ENCODE measurements at places on chromosomes 12 and 14. TPM values are rescaled to one million over a fixed set of nuclear protein-coding genes. Genes with fewer than 3 reads are reported as not detected.
A peak's percentile ranks its signal among the peaks of the same experiment; 100 is the strongest.

GRCh38 chr12:55663391-55663790 lies 26.7 kb downstream of the OR10P1 start:
- DNase-seq = no peak

DNA sequence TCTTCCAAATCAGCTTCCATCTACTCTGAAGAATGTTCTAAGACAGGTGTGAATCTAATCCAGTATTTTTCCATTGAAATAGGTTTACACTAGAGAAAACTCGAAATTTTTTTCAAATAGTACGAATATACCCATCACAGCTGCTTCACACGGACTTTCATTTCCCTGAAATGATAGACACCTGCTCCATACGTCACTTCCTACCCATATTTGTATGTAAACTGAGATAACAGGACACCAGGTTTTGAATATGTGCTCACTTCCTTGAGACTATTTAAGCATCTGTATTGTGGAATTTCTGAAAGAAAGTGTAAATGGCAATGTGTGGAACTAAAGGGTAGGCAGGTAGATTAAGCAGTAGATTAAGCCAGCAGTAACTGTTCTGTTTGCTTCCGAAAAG lies 13.4 kb upstream of the ITPR2 start:
- no peak for DNase-seq

HOXC9 gene
- total RNA-seq = 11.0 TPM

- DNase-seq = no peak
Observed at GRCh38 chr14:89427426-89428172, 10.6 kb upstream of the FOXN3 start.

DNA sequence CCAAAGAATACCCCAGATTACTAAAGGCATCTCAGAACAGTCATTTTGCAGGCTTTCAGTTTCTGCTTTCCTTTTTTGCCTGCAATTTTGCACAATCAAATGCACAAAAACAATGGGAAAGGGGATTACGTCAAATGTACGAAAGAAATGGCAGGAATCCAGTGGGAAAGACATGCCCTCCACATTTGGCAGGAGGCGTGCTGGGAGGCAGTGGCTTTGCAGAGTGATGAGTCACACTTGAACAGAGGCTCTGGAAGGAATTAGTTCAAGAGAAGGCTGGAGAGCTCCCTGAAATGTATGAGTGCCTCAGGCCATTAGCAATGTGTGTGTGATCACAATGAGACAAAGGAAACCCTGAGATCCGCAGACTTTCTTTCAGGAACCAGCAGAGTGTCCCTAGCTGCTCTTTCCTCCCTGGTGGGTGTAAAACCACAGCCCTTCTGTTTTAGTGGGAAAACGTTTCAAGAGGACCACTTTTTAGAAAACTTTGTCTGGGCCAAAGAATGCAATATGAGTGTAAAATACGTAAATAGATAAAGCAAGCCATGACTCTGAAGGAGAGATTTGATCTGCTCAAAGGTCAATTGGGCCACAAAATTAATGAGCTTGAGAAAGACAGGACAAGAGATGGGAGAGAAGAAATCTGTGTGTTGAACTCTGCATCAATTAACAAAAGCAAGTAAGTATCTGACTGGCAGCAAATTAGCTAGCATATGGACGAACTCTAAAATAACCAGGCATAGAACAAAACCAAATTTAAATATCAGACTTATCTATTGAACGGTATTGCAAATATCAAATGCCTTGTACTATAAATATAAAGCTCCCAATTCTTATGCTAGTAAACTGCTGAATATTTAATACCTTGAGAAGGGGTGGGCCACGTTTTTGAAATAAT lies 155.4 kb upstream of the PDE3A start:
- DNase-seq = peak; percentile 93

GRCh38 chr12:71948390-71948789 lies 9.7 kb downstream of the TPH2 start:
- DNase-seq = no peak

GRCh38 chr12:5789469-5789968 lies 155.5 kb downstream of the ANO2 start:
- peak; percentile 4 for DNase-seq

GRCh38 chr12:83613586-83614110 lies 926.9 kb downstream of the TMTC2 start:
- DNase-seq = no peak

GRCh38 chr14:74141703-74142102 lies 56.9 kb downstream of the LIN52 start:
- no peak for DNase-seq

- DNase-seq = peak; percentile 6
Observed at GRCh38 chr12:17954788-17955187, 135.2 kb downstream of the RERGL start.

ACOT6 gene
- total RNA-seq = not detected

DNA sequence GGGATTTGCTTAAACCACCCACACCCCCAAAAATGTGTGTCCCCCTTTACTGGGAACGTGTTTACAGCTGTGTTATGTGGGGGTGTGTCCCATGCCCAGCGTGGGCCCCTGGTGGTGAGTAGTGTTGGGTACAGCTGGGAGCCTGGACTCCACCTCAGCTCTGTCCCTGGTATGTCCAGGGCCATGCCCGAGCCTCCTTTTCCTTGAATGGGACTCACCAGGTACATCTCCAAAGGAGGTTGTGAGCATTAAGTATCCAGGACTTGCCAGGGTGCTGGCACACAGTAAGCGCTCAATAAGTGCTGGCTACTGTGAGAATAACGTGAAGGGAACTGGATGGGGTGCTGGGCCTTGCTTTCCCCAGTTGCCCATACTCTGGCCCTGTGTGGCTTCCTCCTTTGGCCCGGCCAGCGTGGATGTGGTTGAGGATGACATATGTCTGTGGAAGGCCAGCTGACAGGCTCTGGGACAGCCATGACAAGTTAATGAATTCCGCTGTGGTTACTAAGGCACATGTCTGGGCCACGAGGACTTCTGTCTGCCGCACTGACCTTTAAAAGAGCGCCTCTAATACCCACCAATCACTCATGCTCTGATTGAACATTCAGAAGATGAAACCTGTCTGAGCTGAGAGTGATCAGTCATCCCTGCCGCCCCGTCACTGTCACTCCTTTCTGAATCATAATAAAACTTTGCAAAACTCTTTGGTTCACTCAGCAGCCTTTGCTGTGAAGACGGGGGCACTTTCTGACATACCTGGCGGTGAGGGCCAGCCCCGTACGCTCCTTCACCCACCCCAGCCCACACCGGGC lies 74.7 kb downstream of the DIO3 start:
- no peak for DNase-seq

DNA sequence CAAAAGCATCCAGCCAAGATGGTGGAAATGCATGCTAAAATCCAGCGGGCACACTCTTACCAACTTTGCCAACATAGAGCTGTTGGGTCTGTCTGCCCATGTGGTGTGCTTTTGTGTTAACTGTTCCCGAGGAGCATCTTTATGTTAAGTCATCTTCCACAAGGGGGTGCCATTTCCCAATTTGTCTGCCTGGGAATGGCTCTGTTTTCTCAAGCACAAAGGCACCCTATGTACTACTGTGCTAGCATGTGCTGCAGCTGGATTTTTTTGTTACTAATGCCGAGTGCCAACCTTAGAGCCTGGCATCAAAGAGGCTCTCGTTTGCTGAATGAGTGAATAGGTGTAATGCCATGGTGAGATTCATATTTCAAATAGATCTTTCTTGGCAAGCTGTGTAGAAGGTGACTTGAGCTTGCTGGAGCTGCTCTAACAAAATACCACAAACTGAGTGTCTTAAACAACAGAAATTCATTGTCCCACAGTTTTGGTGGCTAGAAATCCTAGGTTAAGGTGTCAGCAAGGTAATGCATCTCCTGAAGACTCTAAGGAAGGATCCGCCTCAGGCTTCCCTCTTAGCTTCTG lies 74.3 kb downstream of the TRHDE start:
- DNase-seq = peak; percentile 67

GRCh38 chr12:86801439-86801838 lies 545.2 kb upstream of the MGAT4C start:
- DNase-seq = peak; percentile 7

LGMN gene
- total RNA-seq = 13.0 TPM

- peak; percentile 8 for DNase-seq
Observed at GRCh38 chr14:60331201-60332045, 82.4 kb downstream of the PPM1A start.

GRCh38 chr12:2412305-2412643 lies 359.5 kb downstream of the CACNA1C start:
- no peak for DNase-seq

DNA sequence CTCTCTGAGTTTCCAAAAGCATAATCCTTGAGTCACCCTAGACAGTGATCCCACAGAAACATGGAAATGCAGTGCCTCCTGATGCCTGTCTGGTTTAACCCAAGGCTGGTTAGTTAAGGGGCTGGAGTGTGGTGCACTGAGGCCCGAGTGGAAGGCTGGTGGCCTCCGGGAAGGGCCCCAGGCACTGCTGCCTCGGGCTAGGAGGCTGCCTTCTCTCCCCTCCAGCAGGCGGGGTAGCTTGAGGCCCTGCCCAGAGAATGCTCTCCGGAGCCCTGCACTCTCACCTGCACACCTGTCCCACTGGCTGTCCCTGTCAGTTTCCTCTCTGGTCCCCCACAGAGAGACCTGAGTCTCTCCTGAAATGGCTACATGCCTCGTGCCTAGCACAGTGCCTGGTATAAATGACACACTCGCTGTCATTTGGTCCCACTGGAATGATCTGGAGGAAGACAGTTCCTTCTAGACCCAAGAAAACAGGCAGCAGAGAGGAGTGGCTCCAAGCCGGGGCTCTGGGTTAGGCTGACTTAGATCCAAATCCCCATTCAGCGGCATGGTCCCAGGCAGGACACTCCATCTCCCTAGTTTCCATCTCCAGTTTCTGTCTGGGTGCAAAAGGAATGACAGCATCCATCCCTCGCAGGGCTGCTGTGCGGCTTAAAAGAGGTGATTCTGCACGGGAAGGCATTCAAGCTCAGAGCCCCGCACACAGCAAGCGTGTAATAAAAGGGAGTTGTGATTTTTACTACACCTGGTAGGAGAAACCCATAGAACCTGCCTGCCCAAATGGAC lies 54.0 kb downstream of the RBM19 start:
- DNase-seq = no peak

DNA sequence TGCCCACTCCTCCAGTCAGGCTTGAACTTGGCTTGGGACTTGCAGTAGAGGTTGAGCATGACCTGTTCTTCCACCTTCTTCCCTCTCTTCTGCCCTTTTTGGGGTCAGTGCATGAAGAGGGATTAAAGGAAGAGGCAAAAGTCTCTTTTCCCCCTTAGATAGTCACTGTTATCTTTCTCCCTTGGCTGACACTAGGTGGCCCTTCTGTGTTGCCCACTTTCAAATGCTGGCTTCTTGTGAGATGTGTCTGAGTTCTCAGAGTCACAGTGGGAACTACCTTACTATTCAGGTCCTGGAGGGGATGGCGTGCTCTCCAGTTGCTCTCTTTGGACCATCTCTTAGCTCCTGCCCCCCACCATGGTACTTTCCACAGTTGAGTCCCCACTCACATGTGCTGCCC lies 73.6 kb downstream of the GPR65 start:
- DNase-seq = no peak

- no peak for DNase-seq
Observed at GRCh38 chr12:78035901-78036606, 205.4 kb downstream of the NAV3 start.

LYZ gene
- 0.07 TPM for total RNA-seq

GRCh38 chr14:89139404-89140247 lies 277.4 kb downstream of the FOXN3 start:
- no peak for DNase-seq

- no peak for DNase-seq
Observed at GRCh38 chr14:74221741-74222140, 17.5 kb upstream of the VSX2 start.

- DNase-seq = no peak
Observed at GRCh38 chr14:92619671-92620456, 106.3 kb downstream of the RIN3 start.

RIPK3 gene
- total RNA-seq = not detected

REM2 gene
- not detected for total RNA-seq

- DNase-seq = no peak
Observed at GRCh38 chr12:30021051-30021833, 237.5 kb upstream of the TMTC1 start.

DNA sequence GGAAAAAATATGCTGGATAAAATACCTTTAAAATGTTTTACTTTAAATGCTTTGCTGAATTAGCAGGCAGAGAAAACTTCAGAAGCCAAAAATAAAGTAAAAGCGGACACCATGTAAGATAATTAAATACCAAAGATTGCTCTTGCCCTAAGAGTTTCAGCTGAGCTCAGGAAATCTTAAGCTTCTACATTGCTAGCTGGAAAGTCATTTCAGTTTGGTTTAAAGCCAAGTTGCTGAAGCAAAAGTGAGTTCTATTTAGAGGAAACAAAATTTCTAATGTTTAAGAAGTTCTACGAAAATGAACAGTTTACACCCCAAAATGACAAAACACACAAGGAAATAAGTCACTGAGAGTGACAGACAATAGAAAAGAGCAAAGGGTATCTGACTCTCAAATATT lies 310.0 kb downstream of the ADAMTS20 start:
- no peak for DNase-seq

DNA sequence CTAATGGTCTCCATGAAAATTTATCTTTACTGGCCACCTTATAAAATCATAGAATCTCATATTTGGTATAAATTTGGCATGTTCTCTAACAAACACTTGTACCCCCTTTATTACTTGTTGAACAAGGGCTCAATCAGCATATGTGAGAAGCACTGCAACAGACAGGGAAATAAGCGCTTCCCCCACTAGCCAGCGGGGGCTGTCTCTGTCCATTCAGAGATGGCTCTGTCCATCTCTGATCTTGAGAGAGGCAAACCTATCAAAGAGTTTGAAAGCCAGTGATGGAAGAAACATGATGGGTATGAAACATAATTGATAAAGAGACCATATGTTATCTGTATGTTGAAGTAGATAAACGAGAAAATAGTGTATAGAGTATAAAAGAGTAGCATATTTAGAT lies 326.8 kb downstream of the PDZRN4 start:
- no peak for DNase-seq

GRCh38 chr14:53153702-53154112 lies 584 bp upstream of the DDHD1 start:
- DNase-seq = no peak

ZBTB42 gene
- 4.0 TPM for total RNA-seq

GRCh38 chr14:58752289-58752688 lies 114.5 kb downstream of the DACT1 start:
- no peak for DNase-seq

GRCh38 chr14:76306131-76306530 lies 69.8 kb upstream of the ESRRB start:
- DNase-seq = no peak

HSPB8 gene
- total RNA-seq = 46.0 TPM

- DNase-seq = no peak
Observed at GRCh38 chr12:57515408-57515933, 4.8 kb downstream of the DDIT3 start.

DNA sequence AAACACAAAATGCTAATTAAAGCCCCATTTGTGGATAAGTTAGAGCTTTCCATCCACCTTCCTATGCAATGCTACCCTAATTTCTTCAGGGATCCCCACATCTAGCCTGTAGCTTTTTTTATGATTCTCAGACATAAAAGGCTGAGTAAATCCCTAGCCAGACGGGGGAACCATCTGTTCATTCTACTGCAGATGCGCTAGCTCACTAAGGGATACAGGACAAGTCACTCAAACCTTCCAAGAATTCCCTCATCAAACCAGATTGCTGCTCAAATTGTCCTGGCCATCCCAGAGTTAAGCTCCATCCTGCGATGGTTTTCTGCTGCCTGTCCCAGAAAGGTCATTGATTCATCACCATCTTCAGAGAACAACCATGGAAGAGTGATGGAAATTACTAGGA lies 56.7 kb downstream of the MYRFL start:
- DNase-seq = no peak

RIMBP2 gene
- total RNA-seq = not detected

Data from A172 (cell line).